Cortex of kidney (tissue), 1 donor: ENCODE measurements at places on chromosomes 13 and 19.

DNA sequence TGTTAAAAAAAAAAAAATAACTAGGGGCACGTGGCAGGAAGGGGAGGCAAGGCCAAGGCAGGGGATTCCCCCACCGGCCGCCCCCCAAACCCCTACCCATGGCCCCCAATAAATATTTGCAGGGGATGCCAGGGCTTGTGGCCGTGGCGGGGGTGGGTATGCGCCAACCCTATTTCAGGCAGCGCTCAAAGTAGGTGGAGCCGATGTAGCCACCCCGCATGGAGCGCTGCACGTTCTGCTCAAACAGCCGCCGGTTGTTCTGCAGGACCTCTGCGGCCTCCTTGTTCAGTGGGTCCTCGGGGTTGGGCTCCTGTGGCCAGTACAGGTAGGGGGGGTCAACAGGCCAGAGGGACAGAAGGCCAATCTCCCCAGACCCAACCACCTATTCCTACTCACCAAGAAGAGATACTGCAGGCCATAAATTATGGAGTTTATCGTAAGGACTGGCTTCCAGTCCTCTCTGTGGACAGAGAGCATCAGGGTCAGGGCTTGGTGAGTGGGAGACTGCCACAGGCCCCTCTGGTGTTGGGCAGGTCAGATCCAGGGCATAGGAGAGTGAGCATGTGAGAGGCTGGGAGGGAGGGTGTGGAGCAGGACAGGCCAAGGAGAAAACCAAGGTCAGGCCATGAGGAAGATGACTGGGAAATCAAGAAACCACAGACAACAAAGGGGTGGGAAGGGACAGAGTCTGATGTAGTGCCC, 1.2 kb upstream of the CHMP2A start:
- no peak for DNase-seq

DNA sequence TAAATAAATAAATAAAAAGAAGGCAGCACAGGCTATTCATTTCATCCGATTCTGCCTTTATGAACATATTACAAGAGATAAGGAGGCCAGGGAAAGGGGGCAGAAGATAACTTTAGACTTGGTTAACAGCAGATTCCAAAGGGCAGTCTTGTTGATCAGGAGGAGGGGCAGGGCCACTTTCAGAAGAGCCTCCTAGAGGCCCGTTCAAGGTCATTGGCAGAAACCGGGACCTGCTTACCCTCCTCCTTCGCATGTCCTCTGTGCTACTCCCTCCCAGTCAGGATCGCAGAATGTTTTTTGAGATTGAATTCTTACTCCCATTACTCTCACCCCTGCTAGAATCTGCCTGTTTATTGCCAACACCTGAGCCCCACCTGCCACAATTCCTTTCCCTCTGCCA, 217.0 kb upstream of the IPO5 start:
- no peak for DNase-seq

DNA sequence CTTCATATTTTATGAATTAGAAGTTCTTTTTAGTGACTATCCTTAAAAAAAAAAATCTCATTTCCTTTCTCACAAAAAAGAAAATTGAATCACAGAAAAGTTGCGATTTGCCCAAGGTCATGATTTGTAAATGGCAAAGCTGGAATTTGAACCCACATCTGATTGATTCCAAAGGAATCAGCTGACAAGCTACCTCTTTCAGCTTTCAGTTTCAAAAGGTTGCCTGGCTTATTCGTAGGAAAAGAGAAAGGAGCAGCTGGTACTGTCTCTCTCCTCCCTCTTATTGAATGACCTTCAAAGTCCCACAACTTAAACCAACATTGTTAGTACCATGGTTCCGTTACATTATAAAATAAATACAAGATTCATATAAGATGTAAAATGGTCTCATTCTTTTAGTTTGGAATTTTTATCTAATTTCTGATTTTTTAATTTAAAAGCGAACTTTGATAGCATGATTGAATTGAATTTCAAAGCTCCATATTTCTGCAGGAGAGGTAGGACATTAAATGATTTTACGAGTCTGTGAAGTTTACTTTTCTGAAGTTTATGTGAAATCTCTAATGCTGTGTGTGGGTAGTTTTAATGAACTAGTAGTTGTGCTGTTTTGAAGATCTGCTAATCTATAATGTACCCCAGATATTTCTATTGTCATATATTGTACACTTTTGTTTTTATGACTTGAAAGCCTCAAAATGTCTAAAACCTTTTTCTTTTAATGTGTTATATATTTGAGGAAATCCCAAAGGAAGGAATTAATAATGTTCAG, 18.5 kb upstream of the KCTD4 start:
- no peak for DNase-seq

GRCh38 chr19:49389406-49389805, 1.4 kb downstream of the KASH5 start:
- DNase-seq = no peak

DNA sequence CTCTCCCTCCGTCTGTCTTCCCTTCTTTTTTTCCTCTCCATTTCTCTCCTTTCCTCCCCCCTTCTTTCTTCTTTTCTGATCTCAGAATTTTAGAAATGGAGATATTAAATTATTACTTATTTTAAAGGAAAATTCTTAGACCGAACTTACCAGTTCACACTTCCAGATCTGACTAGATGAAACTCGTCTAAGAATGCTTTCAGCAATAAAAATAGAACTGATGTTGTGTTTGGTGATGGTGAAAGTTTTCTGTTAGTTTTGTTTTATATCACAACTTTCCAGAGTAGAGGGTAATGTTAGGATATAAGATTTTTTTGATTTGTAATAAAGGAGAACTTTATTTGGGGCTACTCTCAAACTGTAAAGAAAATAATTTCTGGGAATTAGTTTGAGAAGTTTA, 29.9 kb downstream of the UCHL3 start:
- DNase-seq = no peak

GRCh38 chr13:59133903-59134302, 1029.8 kb downstream of the DIAPH3 start:
- no peak for DNase-seq

- DNase-seq = no peak
These were observed 47.5 kb downstream of the OXGR1 start for GRCh38 chr13:96946709-96947311.

DNA sequence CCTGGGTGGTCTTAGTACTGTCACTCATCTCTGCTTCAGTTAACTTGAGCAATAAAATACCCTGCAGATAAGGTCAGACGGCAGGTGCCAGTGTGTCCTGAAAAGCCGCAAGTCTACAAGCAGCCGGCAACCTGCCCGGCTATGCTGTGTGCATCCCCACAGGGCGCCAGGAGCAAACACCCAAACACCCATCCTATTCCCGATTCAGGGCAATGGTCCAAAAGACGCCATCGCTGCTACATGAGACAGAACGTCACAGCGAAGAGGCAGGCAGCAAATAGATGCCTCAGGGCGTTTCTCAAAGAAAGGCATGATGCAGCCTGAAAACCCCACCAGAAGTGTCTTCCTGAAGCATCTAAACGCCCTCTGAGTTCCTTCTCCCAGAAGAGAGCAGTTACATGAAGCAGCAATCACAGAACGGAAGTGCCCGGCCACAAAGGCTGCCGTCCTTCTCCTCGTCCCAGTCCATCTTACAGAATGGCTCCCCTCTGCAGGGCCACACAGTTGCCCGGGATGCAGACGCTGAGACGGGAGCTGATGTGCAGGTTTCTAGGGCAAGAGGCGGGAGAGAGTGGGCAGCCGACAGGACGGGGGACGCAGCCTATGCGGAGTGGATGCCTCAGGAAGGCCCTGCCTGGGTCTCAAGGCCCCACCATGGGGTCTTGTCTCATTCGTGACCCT, 35.1 kb downstream of the RASA3 start:
- DNase-seq = no peak

DNA sequence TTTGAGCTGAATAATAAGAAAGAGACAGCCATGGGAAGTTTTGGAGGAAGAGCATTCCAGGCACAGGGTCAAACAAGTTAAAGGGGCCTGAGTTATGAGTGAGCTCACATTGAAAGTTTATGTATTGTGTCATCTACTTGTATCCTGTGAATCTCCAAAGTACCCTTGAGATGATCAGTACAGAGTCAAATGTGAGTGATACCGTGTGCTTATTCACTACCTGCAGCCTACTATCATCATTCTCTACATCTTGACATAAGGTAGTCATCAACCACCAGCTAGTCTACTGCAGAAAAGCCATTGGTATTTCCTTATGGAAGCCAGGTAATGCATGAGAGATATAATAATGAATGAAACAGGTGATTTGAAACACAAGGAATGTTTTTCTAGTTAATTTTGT, 3.0 kb upstream of the KCTD12 start:
- DNase-seq = no peak

DNA sequence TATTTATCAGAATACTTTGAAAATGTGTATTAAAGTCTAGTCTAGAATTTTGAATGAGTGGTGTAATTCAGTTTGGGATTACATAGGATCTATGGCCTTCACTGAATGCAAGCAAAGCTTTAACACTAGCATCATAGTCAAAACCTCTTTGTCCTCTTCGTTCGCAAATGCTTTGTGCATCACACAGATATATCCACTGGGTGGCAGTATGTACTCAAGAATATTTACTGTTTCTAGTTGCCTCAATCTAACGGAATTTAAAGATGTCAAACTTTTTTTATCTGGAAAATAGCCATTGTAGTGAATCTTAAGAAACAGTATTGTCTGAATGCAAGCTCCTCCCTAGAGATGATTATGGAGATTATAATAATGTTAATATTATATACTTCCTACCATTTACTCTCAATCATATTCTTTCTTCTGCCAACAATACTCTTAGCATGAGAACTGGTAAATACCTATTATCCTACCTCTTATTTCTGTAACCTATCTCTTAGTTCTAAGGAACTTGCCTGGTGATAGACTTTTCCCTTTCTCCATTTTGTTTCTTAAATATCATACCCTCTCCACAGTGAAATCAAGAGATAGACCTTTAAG, 25.8 kb downstream of the LACC1 start:
- no peak for DNase-seq

- DNase-seq = no peak
These were observed 19.6 kb downstream of the USP12 start for GRCh38 chr13:27151798-27152599.

GRCh38 chr19:8304841-8305621, 3.1 kb downstream of the CD320 start:
- no peak for DNase-seq

DNA sequence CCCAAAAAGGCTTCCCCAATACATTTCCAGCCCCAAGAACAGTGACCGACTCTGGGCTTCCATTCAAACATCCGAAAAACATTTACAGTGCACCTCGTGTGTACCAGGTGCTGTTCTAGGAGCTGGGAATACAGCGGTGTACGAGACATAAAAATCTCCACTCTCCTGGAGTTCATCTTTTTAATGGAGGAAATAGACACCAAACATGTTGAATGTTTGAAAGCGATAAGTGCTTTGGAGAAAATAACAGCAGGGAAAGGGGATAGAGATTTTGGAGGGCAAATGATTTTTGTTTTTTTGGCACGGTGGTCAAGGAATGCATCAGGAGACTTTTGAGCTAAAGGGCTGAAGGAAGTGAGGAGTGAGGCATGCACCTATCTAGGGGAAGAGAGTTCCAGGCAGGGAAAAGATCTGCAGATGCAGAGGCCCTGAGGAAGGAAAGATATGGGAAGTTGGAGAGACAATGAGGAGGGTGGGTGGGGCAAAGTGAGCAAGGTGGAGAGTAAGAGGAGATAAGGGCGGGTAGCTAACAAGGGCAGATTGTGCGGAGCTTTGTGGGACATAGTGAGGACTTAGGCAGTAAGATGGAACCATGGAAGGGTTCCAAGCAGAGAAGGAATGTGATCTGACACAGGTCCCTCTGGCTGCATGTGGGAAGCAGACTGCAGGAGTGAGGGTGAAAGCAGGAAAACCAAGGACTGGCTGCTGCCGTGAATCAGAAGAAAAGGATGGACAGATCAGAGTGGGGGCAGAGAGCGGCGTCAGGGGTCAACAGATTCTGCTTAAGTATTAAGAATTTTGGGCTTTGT, 703 bp upstream of the FBL start:
- DNase-seq = no peak

- DNase-seq = no peak
These were observed 6.1 kb downstream of the SLC35E1 start for GRCh38 chr19:16566161-16566560.

- DNase-seq = no peak
These were observed 43.5 kb downstream of the ZNF91 start for GRCh38 chr19:23351806-23352205.

DNA sequence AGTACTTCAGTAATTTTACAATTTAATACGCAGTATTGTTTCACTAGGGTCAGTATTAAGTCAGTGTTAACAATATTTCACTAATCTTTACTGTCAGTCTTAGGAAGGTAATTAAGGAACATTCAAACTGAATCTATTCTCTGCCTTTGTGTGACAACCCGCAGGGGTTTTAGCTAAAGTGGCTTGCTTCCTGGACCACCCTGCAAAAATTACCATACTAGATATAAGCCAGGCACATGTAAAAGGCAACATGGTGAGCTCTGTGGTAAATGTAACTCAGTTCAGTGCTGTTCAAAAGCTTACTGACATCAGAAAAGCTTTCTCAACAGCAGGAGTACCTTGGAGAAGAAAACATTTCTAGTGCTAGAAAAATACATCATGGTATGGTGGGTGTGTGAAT, 116.7 kb downstream of the FREM2 start:
- no peak for DNase-seq

DNA sequence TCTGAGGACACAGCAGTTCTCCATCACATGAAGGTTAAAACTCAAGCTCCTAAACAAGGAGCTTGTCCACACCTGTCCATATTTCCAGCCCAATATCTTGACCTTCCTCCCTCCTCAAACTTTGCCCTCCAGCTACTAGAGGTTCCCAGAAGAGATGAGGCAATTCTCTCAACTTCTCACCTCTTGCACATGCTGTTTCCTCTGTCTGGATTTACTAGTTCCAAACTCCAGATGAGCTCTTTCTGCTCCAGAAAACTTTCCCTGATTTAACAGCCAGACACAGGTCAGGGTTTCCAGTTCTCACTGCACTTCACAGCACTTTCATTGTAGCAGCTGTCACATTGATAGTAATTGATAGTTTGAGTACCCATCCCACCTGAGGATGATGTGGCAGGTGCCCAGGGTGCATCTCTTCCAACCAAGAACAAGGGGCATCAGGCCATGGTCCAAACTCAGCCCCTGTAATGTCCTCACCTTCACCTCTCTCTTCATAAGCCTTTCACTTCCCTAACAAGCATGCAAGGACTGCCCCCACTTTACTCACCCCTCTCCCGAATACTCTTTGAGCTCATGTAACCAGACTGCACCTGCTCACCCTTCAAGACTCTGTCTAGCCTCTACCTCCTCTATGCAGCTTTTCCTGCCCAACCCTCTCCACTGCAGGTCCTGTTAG, 3.0 kb upstream of the WDFY2 start:
- DNase-seq = no peak
